GM23248 (cell line): ENCODE measurements at places on chromosomes 6 and 20. TPM values are rescaled to one million over a fixed set of nuclear protein-coding genes. Genes with fewer than 3 reads are reported as not detected.

DCDC2 gene
- not detected in 2 replicates for polyA plus RNA-seq

MCM8 gene
- 1.0 and 1.5 TPM in 2 replicates for polyA plus RNA-seq

PKHD1 gene
- not detected in 2 replicates for polyA plus RNA-seq

GRCh38 chr20:7171911-7172310 lies 404.4 kb downstream of the BMP2 start:
- DNase-seq = peak; percentile 33

DNA sequence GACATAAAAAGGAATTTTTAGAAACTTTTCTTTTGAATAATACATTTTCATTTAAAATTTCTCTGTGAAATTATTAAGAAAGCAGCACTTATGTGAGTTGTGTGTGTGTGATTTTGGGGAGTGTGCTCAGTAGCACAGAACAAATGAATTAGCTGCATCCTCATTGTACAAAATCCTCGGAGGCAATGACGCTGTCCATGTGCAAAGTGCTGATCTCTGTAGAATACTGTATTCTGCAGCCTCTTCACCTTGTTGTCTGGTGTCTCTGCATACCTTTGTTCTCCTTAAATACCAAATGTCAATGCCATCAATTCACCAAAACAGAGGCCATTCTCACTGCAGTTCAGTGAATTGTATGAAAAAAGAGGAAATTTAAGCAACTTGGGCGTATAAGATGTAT lies 838.4 kb downstream of the QKI start:
- DNase-seq = peak; percentile 22

LSM14B gene
- polyA plus RNA-seq = 1.0 and 1.3 TPM in 2 replicates

HELZ2 gene
- 3.0 and 3.7 TPM in 2 replicates for polyA plus RNA-seq

C6orf132 gene
- polyA plus RNA-seq = 2.8 and 3.2 TPM in 2 replicates
